ENCODE measurements at places on chromosomes 5 and 9.

GRCh38 chr9:37102486-37102885, 17.9 kb upstream of the ZCCHC7 start:
- DNase-seq = no peak

DNA sequence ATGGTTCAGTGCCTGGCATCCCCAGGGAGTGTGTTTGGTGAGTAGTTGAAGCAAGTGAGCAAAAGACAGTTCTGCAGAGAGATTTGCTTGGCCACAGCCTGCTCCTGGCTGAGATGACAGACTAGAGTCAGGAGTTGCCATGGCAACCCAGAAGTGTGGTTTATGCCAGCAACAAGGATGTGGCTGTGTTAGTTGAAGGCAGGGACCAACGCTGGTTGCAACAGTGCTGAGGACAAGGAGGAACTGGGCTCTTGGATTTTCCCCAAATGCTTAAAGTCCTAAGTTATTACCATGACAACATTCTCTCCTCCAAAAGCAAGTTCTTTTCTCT, 2.7 kb downstream of the NXNL2 start:
- no peak for DNase-seq

- no peak for DNase-seq
Measured at GRCh38 chr9:107175041-107175440, 108.0 kb upstream of the RAD23B start.

- no peak for DNase-seq
Measured at GRCh38 chr5:136527311-136527710, 162.0 kb upstream of the TRPC7 start.

- no peak for DNase-seq
Measured at GRCh38 chr9:85269811-85270210, 471.9 kb downstream of the AGTPBP1 start.

- no peak for DNase-seq
Measured at GRCh38 chr5:51043745-51044144, 339.5 kb upstream of the ISL1 start.

DNA sequence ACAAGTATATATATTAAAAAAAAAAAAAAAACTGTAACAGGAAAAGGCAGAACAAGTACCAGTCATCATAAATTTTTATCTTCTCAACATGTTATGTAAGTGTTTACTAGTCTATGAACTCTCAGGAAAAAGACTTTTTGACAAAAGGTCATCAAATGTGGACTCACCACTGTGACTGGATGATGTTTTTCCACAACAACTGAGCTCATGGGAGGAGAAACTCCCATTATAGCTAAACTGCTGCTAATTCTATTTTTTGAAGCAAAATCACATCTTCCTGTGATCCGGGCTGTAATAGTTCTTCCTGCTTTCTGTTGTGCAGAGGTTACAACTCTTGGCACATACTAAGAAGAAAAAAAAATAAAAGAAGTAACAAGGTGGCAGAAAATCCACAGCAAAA, 39.6 kb downstream of the POC5 start:
- no peak for DNase-seq

GRCh38 chr5:38807570-38808483, 38.0 kb upstream of the OSMR start:
- DNase-seq = no peak

- DNase-seq = no peak
Measured at GRCh38 chr5:133799571-133800237, 168.7 kb downstream of the C5orf15 start.

DNA sequence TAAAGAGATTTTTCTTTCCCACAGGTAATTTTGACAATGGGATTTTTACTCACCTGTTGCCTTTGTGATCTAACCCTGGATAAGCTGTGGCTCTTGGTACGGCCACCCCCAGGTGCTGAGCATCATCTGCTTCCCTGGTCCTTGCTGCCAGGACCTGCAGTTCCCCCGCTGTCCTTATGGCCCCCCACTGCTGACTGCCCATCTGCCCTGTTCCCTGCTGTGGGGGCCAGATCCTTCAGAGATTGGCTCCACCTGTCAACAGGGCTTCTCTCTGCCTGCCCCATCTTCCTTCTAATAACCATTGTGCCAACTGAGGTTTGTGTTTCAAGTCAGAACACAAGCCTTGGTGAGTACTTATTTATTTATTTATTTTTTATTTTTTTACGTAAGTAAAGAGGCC, 183.3 kb downstream of the MAPKAP1 start:
- no peak for DNase-seq

GRCh38 chr5:37437711-37438110, 58.6 kb downstream of the WDR70 start:
- DNase-seq = no peak

- no peak for DNase-seq
Measured at GRCh38 chr5:107099506-107099905, 571.2 kb downstream of the EFNA5 start.

GRCh38 chr5:56330806-56331205, 97.7 kb upstream of the ANKRD55 start:
- DNase-seq = no peak

- DNase-seq = no peak
Measured at GRCh38 chr9:129909851-129910250, 74.6 kb downstream of the USP20 start.

- no peak for DNase-seq
Measured at GRCh38 chr9:84187090-84187489, 153.5 kb downstream of the SLC28A3 start.
